Activated CD4-positive, alpha-beta T cell treated with anti-CD3 and anti-CD28 coated beads, Interleukin-2, amount 50 U/mL, for 1 hour (primary cell): ENCODE measurements at places on chromosomes 16 and 17.

DNA sequence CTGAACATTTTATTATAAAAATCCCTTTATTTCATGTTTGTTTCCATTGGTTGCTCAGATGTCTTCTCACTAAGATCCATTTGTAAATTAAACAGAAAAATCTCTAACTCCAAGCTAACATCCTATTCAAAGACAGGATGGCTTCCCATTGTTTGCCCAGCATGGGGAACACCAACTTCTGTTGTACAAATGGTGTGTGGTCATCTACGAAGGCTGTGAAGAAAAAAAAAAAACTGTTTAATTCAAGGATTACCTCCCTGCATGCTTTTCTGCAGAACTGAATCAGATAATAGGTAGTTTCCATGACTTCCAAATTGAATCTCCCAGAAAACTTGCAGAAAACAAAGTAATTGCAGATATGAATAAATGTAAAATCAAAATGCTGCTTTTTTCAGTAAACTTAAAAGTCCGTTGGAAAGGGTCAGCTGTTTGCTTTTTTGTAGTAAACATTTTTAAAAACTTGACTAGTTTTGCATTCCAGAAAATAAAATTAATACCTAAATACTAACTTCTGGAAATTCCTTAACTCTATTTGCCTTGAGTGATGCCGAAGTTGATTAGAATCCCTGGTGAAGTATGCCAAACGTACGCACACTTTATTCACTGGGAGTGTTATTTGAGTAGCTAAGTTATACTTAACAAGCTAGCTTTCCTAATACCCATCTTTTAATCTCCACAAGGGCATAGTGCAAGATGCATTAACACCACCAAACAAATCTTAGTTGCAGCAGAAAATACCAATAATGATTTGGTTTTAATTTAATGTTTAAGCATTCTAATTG, 7.7 kb downstream of the SALL1 start:
- DNase-seq: no peak

GRCh38 chr16:50692999-50693781, at the start of gene NOD2:
TSS of gene NOD2 (plus strand) at chr16:50693606. CDS start at chr16:50699496, 5,890 bp downstream.
- DNase-seq: peak; percentile 40

DNA sequence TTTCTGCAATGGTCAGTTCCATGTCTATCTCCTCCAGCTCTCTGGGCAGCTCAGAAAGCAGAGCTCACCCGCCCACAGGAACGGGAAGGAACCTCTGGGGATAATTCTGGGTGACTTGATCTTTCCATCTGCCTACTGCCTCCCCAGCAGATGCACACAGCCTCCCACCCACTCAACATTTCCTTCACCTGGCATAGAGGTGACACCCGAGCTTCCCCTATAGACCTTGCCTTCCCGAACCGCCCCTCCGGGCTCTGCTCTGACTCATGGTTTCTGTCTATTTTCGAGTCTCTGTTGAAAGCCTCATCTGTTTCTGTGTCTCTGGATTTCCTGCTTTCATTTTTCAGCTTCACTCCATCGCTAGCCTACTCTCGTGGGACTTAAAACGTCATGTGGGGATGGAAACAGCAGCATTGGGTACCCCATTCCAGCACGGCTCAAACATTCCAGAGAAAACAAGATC, 11.4 kb downstream of the GGA3 start:
- DNase-seq: peak; percentile 74

GRCh38 chr16:80742331-80742730, 62.1 kb downstream of the CDYL2 start:
- DNase-seq: no peak

- no peak for DNase-seq
Measured at GRCh38 chr17:45260204-45260783, 1.6 kb downstream of the SPATA32 start.

DNA sequence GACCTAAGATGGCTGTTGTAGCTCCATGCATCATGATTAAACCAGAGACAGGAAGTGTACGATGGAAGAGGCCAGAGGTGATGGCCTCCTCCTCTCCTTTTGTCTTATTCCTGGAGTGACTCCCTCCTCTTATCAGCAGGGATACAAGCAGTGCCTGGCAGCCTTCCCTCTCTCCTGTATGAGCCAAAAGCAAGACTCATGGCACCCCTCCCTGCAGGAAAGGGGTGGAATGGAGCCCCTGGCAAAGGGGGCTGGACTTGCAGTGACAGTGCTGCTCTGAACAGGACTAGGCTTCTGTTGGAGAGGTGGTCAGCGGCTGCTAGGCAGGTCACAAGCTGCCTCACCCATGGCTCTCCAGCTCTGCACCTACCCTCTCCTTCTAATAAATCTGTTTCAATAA, 8.4 kb downstream of the TXNL4B start:
- DNase-seq: no peak

GRCh38 chr16:62041401-62041800, 5.2 kb upstream of the CDH8 start:
- no peak for DNase-seq

GRCh38 chr16:18804540-18804939, 3.2 kb upstream of the ARL6IP1 start:
- DNase-seq: no peak

- DNase-seq: no peak
Measured at GRCh38 chr16:82043680-82044584, 8.9 kb downstream of the HSD17B2 start.

GRCh38 chr16:53836680-53837079, 132.7 kb downstream of the FTO start:
- DNase-seq: no peak

DNA sequence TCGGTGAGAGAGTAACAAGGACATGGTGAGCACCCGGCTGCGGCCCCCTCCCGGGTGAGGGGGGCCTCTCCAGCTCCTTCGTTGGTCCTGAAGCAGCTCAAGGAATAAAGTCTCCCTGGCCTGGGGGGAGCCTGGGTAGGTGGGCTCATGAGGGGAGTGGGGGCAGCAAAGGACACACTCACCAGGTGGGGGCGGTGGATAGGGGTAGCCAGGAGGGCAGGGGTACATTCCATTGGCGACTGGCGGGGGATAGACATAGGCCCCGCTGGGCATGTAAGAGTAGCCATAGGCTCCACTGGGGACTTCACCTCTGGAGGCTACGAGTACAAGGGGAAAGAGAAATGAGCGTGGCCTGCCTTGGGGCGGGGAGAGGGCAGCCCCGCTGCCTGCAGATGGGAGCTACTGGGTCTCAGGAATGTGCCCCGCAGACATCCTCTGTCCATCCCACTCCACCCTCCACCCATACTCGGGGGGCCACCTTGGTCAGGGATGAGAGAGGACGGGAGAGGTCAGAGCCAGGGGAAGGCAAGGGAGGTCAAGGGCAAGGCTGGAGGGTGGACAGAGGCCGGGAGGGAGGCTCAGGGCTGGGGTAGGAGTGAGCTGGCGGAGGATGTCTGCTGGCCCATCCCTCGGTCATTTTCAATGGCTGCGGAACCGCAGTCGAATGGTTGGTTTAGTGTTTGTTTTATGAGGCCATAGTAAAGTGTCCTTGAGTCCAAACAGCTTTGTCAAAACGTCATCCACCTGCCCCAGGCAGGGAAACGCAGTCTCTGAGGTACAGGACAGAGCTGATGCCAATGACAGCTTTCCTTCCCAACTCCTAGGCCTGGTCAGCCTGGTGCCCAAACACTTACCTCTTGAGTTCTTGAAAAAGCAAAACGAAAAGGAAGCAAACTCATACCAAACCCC, 3.7 kb upstream of the UNC13D start:
- no peak for DNase-seq

GRCh38 chr17:6249732-6250131, 179.6 kb downstream of the WSCD1 start:
- no peak for DNase-seq

DNA sequence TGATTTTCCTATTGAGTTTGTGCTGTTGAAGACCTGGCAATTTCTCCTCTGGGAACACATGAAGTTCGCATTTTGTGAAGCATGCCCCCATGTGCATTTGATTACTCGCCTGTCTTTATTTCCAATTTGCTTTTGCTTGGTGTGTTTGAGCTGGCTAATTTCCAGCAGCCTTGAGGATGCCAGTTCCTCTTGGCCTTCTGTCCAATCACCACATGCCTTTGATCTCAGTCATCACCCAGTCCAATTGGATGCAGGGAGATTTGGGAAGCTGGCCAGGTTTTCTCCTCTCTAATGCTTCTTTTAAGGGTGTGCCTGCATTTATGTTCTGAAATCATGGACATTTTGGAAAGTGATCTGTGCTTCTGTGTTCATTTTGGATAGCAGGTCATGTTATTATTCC, 3.8 kb upstream of the TMEM100 start:
- no peak for DNase-seq

DNA sequence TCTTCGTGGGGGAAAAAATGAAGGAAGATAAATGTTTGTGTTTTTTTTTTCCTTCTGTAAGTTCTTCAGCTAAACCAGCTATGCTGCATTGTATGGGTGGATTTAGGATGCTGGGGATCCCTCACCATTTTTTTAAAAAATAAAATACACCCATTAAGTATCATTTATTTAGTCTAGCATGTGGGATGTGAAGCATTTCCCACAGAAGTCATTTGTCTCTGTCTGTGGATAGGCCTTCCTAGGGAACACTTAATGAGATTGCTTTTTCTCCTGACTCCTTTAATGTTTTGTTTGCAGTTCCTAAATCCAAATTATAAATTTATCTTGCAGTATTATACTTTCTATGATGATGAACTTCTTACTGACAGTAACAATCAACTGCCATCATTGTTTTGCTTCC, 146.7 kb downstream of the PPM1E start:
- no peak for DNase-seq

GRCh38 chr17:72590382-72590781, 469.6 kb downstream of the SOX9 start:
- DNase-seq: no peak

DNA sequence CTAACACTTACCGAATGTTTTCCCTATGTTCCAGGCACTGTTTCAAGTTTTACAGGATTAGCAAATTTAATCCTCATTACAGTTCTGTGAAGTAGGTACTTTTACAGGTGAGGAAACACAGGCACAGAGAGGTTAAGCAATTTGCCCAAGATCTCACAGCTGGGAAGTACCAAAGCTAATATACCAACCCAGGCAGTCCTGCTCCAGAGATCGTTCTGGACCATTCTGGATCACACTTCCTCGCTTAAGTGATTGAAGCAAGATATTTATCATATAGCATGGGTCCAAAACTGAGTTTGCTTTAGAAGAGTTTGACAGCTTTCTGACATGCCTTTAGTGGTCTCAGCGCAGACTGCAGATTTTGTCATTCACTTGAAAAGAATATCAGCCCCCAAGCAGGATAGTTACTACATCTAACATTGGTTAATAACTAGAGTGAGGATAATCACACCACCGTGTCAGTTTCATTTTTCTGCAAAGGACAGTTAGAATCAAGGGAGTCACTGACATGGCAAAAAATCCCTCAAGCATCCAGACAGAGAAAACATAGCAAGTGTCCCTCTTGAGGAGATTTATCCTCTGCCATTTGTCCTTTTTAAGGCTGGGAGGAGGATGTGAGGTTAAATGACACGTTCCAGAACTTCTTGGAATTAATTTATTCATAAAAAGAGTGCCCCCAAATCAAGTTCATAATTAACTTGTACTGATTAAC, 5.1 kb downstream of the HS3ST3B1 start:
- DNase-seq: no peak

DNA sequence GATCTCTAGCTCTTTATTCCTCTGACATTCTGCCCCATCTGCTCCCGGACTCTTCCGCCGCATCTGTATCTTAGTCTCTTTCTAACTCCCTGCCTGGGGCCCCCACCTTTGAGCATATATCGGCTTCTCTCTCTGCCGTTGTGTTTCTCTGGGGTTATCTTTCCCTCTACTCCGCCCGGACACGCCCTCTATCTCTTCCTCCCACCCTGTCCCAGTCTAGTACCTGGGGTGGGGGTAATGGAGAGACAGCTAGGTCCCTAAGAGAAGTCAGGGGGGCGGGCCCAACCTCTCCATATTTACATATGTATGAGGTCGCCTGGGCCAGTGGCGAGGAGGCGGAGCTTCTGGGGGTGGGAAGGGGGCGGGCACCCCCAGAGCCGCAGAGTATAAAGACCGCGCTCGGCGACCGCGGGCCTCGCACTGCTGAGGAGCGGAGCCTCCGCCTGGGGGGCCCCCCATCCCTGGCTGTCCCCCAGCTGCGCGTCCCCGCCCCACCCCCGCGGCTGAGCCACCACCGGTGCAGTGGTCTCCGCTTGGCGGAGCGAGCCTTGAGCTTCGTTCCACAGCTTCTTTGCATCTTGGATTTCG, at the start of gene ATP1B2:
TSS of gene ATP1B2 (plus strand) at position 418 of the 588 bp plus-strand sequence. CDS start 593 bp downstream, outside the sequence.
- DNase-seq: peak; percentile 74

- no peak for DNase-seq
Measured at GRCh38 chr17:12667299-12667958, 1.7 kb downstream of the MYOCD start.

GRCh38 chr17:81419886-81420768, 24.9 kb downstream of the BAHCC1 start:
- no peak for DNase-seq

- no peak for DNase-seq
Measured at GRCh38 chr17:55765472-55765871, 14.6 kb downstream of the PCTP start.

- peak; percentile 57 for DNase-seq
Measured at GRCh38 chr17:72556944-72557826, 436.4 kb downstream of the SOX9 start.

DNA sequence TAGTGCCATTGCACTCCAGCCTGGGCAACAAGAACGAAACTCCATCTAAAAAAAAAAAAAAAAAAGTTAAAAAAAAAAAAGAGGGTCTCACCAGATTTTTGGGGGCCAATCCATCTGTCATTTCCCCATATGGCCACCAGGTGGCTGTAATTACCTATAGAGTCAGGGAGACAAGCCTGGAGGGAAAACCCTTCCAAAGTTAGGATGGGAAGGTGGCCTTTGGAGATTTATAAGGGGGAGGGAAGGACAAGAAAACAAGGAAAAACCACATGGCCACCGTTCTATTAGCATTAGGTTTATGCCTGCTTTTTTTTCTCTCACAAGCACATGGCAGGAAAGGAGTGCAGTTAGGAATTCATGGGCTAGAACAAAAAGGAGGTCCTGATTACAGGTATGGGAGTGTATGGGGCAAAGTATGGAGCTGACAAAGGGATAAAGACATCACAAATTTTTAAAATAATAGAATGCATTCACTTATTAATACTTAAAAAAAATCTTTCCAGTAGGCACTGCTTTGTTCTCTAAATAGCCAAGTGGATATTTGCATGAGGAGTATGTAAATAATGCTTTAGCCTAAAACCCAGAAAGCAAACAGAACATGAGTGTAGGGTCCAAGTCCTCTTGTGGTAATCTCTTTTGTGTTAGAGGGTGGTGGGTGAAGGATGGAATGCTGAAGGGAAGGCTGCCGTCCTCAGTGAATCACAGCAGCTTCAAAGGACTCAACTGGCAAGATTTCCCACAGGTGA, 5.1 kb downstream of the CYB5D1 start:
- DNase-seq: peak; percentile 40
